CD4-positive, alpha-beta T cell treated with Interleukin-6 for 4 hours (primary cell): ENCODE measurements at places on chromosomes 6 and 20.

DNA sequence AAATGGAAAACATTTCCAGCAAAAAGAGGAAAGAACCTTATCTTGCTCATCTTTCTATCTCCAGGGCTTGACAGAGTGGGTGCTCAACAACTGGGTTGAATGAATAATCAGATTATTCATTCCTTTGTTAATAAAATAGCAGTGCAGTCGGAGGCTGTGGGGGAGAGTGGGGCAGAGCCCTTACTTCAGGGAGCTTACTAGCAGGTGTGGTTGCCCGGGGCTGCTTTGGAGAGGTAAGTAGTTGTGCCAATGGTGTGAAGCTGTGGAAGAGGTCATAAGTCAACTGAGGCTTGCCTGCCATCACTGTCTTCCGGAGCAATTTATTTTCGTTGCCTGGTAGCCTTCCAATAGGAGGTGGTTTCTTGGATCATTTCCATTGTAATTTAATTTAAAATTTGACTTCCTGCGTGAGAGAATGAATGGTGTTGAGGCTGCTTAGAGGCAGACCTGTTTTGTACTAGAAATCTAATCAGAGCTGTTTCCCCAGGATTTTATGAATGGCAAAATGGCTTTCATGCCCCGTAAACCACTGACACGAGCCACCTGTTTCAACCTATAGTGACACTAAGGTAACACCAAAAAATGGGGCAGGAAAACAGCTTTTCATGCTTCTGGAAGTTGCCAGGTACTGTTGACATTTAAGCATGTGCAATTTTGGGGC lies 51.4 kb downstream of the ZDHHC14 start:
- DNase-seq: no peak

GRCh38 chr20:12256806-12257205 lies 339.1 kb downstream of the BTBD3 start:
- DNase-seq: no peak

DNA sequence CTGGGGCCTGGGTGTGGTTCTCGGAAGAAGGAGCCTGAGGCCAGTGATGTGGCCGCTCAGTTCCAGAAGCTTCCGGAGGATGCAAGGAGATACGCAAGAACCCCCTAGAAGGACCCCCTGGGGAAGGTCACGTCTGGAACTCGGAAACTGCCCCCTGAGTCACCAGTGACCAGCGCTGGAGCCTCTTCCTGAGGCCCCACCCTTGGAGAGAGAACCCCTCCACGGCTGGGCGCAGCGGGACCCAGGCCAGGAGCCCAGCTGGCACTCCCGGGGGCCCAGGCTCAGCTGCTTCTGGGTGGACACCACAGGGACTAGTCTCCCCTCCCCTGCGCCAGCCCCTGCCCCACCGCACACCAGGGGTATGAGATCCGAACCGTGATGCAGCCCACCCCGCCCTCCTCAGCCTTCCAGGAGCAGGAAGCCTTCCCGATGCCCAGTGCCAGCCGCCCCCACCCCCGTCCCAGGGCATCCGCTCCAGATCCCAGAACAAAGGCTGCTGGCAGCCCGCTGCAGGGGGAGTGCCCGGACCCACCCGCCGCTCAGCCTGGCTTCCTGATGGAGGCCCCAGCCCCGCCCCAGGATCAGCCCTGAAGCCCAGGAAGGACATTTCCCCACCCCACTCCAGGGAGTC lies 7.5 kb downstream of the LAMA5 start:
- no peak for DNase-seq

DNA sequence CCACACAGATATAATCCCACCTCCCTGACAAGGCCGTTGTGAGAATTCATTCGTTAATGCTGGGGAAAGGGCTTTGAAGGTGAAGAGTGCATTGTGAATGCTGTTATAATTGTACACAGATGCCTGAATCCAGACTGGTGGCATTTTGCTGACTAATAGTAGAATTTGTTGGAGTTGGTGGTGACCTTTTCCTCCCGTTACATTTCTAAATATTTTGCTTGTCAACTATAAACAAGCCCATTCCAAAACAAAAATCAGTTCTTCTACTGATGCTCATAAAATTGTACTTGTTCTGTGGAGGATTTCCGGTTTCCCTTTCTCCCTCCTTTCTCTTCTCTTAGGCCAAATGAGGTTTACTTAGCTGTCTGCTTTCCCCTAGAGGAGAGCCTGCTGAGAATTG lies 253.1 kb upstream of the SUPT3H start:
- DNase-seq: no peak

DNA sequence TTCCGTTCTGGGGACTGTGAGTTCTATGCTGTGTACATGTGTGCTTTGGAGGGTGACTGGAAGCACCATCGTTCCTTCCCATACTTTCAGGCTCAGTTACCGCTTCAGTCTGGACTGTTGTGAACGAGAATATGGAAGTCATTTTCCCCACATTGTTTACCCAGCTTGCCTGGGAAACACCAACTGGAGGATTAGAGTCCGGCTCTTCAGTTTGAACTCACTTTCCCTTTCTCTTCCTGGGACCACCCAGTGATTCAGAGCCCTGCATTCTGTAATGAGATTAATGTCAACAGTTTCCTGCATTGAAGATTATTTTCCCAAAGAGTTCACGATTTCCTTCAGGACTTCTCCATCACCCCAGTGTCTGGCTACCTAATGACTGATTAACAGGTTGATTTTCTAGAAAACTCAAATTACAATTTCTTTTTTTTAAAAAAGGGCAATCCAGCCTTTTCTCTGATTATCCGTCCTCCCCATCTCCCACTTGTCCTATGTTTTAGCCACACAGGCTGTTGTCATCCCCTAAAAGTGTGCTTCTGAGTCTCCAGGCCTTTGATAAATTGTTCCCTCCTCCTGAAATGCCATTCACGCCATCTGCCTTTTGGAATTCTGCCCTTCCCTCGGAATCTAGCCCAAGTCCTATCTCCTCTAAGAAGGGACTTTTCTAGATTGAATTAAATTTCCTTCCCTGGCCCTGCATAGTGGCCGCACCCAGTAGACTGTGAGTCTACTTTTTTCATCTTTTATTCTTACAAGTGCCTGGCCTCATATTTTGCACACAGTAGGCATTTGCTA lies 3.3 kb upstream of the TAGAP start:
- no peak for DNase-seq

GRCh38 chr6:56714273-56714672 lies 71.6 kb upstream of the DST start:
- no peak for DNase-seq

DNA sequence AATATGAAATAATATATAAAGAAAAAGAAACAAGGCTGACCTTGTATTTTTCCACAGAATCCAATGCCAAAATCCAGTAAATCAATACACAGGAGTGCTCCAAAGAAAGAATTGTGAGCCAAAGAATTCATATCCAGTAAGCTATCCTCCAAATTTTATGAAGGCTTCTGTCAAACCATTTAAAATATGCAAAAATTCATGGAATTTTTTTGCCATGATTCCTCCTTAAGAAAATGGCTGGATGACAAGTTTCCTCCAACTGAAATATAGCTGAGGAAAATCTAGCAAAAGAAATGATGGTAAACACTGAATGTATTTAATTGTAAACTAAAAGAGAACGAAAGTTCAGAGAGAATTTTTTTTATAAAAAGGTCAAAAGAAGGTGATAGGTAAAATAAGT lies 290.3 kb downstream of the UBE3D start:
- DNase-seq: no peak

- peak; percentile 24 for DNase-seq
Measured at GRCh38 chr20:23161968-23162696, 76.0 kb upstream of the CD93 start.

- no peak for DNase-seq
Measured at GRCh38 chr20:37558306-37558705, 30.6 kb upstream of the BLCAP start.

DNA sequence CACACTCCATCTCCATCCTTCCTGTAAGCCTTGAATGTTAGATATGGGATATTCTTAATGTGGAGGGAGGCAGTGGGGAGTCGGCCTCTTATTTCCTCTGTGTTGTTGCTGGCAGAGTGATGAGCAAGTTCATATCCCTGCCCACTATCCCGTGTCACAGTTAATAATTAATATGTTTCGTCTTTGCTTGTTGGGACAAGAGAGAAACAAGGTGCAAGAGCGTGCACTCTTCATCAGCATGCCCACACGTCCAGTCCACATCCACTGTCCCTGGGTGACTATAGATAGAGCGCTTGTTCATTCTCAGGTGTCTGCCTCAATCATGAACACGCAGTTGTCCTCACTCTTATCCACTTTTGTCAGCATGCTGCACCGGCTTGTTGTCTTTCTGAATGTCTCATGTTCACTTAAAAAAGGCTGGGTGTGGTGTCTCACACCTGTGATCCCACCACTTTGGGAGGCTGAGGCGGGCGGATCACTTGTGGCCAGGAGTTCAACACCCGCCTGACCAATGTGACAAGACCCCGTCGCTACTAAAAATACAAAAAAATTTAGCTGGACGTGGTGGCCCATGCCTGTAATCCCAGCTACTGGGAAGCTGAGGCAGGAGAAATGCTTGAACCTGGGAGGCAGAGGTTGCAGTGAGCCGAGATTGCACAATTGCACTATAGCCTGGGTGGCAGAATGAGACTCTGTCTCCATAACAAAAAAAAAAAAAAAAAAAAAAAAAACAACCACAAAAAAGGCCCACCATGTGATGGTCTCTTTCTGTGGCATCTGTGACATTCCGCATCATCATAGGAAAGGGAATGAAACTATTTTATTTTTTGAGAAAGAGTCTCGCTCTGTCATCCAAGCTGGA lies 34.2 kb downstream of the PPP1R3G start:
- DNase-seq: no peak

DNA sequence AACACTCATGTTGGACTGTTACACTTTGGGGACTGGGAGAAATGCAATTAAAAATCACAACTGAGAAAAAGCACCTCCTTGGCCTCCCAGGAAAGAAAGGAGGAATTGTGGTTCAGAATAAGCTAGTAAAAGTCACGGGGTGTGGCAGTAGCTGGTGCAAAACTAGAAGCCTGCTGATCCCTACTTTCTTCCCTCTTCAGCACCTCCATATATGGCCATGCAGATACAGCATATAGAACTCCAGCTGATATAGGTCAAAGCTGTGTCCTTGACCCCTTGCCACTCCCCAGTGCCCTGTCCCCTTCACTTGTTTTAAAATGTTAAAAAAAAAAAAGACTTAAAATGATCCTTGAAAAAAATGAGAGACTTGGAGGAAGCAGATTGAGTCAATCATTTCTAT lies 5.5 kb upstream of the FLRT3 start:
- DNase-seq: no peak

DNA sequence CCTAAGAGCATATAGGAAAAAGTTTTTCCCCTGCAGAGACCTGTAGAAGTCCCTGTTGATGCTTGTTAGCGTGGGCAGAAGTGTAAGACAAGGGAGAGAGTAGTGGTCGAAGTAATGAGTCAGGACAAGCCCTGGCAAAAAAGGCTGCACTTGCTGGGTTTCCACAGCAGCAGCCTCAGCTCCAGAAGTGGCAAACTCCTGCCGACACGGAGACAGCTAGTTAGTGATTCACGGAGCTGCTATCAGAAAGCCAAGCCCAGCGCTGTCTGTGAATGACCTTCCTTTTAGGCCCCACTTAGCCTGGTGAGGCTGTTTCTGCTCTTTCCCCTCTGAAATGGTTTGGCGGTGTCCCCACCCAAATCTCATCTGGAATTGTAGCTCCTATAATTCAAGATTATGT lies 109.1 kb downstream of the FAM50B start:
- DNase-seq: no peak

DNA sequence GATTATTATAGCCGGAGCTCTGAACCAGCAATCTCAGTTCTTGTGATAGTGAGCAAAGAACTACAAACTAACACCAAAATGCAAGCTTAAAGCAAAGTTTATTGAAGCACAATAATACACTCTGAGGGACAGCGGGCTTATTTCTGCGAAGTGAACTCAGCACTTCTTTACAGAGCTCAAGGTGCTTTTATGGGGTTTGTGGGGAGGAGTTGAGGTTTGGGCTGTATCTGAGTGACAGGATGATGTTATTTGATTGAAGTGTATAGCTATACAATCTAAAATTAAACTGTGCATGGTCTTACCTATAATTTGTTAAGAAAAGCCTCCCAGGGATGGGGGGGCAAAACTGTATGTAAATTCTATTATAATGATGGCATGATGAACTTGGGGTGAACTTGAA lies 1.0 kb upstream of the HFE start:
- peak; percentile 59 for DNase-seq

- DNase-seq: peak; percentile 61
Measured at GRCh38 chr6:144343701-144344428, 58.7 kb downstream of the UTRN start.

DNA sequence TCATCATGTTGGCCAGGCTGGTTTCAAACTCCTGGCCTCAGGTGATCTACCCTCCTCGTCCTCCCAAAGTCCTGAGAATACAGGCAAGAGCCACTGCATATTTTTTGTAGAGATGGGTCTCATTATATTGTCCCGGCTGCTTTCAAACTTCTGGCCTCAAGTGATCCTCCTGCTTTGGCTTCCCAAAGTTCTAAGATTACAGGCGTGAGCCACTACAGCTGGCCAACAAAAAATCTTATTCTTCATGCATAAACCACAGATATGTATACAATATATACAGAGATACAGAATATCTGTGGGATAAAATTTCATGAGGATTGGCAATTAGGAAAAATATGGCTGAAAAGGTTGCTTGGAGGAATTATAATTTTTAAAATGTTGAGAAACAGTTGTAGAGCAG lies 49.9 kb downstream of the SLC35A1 start:
- no peak for DNase-seq

DNA sequence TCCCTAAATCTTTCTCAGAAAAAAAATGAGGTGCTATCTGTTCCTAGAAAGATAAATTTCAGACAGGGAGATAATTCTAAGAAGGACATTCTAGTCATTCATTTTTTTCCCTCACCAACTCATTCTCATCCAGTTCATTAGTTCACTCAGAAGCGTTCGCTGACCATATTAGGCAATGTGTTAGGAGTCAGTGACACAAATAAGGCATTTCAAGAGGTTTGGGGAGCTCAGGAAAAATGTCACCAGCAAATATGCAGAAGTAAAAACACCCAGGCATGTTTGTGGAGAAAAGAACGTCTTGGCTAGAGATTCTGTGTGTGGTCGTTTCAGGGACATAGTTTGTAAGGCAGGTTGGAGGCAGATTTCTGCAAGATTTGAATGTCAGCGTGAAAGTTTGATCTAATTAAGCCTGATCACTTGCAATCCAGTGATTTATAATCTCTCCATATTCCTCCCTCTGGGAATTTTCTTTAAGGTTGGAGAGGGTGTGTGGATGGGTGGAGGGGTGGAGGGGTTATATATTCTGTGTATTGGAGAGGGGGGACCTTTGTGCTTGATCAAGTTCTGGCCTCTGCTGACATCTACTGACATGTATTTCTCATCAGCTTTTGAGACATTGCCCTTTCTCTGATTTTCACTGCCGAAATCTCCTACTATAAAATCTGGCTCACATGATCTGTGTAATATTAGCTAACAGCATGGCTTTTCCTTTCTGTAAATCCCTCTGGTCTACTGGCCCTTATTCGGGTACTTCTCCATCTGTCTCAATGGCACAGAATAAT lies 3.6 kb downstream of the MYCT1 start:
- no peak for DNase-seq

- DNase-seq: no peak
Measured at GRCh38 chr20:34528921-34529297, 12.7 kb downstream of the DYNLRB1 start.

DNA sequence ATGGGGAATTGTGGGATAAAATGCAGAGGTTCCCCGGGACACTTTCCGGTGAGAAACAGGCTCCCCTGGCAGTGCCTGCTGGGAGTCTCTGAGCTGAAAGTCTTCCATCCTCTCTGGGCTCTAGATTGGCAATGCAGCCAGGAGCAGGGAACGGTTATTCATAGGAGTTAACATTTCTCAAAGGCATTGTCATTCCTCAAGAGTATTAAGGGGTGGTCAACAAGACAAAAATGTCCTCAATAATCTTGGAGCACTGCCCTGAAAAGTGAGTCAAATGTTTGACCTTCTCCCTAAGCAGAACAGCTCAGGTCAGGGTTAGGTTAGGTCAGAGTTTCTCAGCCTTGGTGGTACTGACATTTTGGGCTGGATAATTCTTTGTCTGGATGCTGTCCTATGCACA lies 13.2 kb downstream of the BPIFB1 start:
- no peak for DNase-seq
